ENCODE measurements at places on chromosomes 6 and 20. TPM values are rescaled to one million over a fixed set of nuclear protein-coding genes. Genes with fewer than 3 reads are reported as not detected.
A peak's percentile ranks its signal among the peaks of the same experiment; 100 is the strongest.

GRCh38 chr6:10578723-10579122 lies 57.6 kb downstream of the GCNT2 start:
- H3K4me1 ChIP-seq, result peaks cover 11% of the 10 kb centered on the region
- no peak for DNase-seq
- no peaks in the 10 kb centered on the region for H3K36me3 ChIP-seq
- H3K4me3 ChIP-seq, result no peak overlapping the region

GRCh38 chr6:109491207-109491938 lies 8.4 kb upstream of the ZBTB24 start:
- H3K27ac ChIP-seq, result peak overlapping the region; percentile 75
- H3K27me3 ChIP-seq, result peaks cover 5% of the 10 kb centered on the region
- peak; percentile 29 for DNase-seq

The SOX18 gene
- total RNA-seq, result 1.3 TPM

DNA sequence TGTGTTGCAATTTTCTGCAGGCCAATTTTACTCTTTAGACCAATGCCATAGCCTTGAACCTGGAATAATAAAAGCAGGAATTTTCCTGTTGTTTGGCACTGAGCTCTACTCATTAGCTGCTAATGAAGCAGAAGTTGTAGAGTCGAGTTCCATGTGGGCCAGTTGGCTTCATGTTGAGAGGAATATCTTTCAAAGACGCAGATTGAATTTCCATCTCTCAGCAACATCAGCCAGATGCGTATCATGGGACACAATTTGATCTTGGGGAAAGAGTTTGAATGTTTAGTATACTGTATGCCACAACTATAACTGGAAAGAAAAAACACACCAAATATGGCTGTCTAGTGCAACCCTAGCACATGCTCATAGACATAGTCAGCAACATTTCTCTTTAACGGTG lies 259.6 kb downstream of the BCKDHB start:
- H3K4me1 ChIP-seq, result no peaks in the 10 kb centered on the region
- no peak for DNase-seq
- H3K27ac ChIP-seq, result no peak overlapping the region

- H3K27me3 ChIP-seq, result peaks cover 2% of the 10 kb centered on the region
- no peak overlapping the region for H3K27ac ChIP-seq
- peaks cover 4% of the 10 kb centered on the region for H3K4me1 ChIP-seq
- no peak for DNase-seq
- no peaks in the 10 kb centered on the region for H3K36me3 ChIP-seq
Observed at GRCh38 chr6:126182650-126183311, 157.1 kb upstream of the CENPW start.

The PLCB1 gene
- 5.3 TPM for total RNA-seq

The THEMIS gene
- 11.3 TPM for total RNA-seq

DNA sequence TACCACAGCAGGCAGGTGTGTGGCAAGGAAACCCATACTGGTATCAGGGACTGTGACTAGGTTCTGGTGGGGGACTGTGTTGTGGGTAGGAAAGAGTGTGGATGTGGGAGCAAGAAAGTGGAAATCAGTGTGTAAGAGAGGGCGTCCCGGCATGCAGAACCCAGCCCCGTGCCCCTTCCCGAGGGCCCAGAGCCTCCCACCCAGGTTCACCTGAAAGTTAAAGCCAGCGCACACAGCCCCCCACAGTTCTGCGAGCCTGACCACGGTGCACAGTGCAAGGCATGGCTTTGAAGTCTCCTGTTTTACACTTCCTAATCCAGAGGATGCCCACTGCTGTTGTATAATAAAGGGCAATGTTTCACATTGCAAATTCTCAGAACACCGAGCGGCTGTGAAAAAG lies 22.7 kb downstream of the MAFB start:
- no peak overlapping the region for H3K4me3 ChIP-seq
- no peaks in the 10 kb centered on the region for H3K27me3 ChIP-seq
- H3K4me1 ChIP-seq, result no peaks in the 10 kb centered on the region
- no peak overlapping the region for H3K27ac ChIP-seq
- no peaks in the 10 kb centered on the region for H3K36me3 ChIP-seq
- no peak for DNase-seq

- H3K4me1 ChIP-seq, result no peaks in the 10 kb centered on the region
- H3K27me3 ChIP-seq, result no peaks in the 10 kb centered on the region
- H3K4me3 ChIP-seq, result no peak overlapping the region
- no peaks in the 10 kb centered on the region for H3K36me3 ChIP-seq
- no peak for DNase-seq
Observed at GRCh38 chr6:92893741-92894140, 525.6 kb downstream of the EPHA7 start.

DNA sequence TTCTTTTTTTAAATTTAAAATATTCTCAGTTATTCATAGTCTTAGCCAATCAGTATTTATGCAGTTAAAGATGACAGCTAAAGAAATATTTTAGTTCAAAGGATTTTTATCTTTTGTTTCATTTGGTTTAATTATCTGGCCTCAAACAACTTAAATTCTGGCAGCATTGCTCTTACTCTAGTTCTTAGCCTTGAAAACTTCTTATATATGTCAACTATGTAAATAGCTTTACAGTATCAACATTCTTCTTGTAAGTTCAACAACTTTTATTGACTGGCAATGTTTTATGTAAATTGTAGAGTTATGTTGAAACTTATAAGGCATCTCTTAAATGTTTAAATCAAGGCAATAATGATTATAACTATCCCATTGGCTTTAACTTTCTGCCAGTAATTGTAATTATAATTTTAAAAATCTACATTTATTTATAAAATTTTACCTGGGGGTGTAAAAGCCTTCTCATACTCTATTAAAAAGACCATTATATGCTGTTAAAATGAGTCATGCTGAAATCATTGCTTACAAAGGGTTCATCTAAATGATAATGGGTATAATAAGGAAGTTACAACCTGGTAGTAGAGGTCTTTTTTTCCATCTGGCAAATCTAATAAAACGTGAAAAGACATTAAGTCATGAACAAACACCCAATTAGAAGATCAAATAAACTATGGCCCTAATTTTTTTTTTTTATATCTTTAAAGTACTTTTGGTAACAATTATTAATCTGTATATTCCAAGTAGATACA lies 45.8 kb upstream of the FAM184A start:
- no peaks in the 10 kb centered on the region for H3K36me3 ChIP-seq
- no peak overlapping the region for H3K4me3 ChIP-seq
- H3K4me1 ChIP-seq, result peaks cover 3% of the 10 kb centered on the region
- H3K27ac ChIP-seq, result no peak overlapping the region
- peaks cover 5% of the 10 kb centered on the region for H3K27me3 ChIP-seq

DNA sequence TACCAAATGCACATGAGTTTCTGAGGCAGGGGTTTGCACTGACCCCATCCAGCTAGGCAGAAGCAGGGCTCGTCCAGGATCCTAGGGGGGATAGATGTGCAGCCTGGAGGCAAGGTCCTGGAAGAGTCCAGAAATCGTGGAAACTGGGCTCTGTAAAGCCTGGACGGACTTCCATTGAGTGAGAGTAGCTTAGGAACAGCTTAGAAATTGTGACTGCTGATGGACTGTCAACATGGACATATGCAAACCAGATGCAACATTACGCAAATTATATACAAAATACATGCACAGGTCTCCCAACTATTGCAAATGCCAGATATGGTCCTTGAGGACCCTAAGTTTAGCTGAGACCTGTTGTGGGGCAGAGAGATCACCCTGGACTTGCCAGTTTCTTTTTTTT lies 4.8 kb upstream of the EMILIN3 start:
- H3K27ac ChIP-seq, result no peak overlapping the region
- DNase-seq, result no peak
- H3K4me3 ChIP-seq, result no peak overlapping the region

GRCh38 chr20:15205028-15205427 lies 867.6 kb upstream of the FLRT3 start:
- no peaks in the 10 kb centered on the region for H3K36me3 ChIP-seq
- H3K4me1 ChIP-seq, result no peaks in the 10 kb centered on the region
- no peak overlapping the region for H3K27ac ChIP-seq

DNA sequence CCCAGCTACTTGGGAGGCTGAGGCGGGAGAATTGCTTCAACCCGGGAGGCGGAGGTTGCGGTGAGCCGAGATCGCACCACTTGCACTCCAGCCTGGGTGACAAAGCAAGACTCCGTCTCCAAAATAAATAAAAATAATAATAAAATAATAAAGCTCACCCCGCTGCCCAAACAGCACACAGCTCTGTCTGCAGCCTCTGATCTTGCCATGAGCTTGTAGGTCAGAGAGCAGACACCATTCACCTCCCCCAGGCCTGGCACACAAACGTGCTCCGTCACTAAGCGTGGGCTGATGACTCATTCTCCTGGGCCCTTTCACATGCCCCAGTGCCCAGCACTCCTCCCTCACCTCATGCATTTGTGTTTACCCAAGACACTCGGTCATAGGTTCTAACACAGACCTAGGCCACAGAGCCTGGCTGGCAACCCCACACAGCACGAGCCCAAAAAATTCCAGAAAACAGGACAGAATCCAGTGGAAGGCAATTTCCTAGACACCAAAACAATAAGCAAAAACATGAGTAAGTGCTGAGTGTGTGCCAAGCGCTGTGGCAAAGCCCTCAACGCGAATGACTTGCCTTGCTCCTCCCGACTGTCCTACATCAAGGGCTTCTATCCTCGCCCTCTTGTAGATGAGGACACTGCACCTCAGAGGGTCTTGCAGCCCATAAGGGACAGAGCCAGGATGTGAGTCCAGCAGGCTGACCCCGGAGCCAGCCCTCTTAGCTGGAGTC lies 18.0 kb downstream of the ATP9A start:
- H3K36me3 ChIP-seq, result peaks cover 2% of the 10 kb centered on the region
- no peak overlapping the region for H3K4me3 ChIP-seq
- no peak for DNase-seq
- H3K4me1 ChIP-seq, result peaks cover 6% of the 10 kb centered on the region
- H3K27ac ChIP-seq, result peak overlapping the region; percentile 2
- H3K27me3 ChIP-seq, result peaks cover 1% of the 10 kb centered on the region

The COL11A2 gene
- total RNA-seq, result 0.61 TPM

The TBX18 gene
- not detected for total RNA-seq

The RHAG gene
- total RNA-seq, result not detected

The RSPO3 gene
- total RNA-seq, result not detected

DNA sequence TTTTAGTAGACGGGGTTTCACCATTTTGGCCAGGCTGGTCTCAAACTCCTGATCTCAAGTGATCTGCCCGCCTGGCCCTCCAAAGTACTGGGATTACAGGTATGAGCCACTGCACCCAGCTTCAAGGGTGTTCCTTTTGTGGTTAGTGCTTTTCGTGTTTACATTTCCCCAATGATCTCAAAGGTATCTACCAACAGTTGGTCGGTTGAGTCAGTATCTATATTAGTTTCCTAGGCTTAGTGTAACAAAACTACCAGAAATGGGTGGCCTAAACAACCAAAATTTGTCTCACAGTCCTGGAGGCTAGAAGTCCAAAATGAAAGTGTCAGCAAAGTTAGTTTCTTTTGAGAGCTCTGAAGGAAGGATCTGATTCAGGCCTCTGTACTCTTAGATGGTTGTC lies 30.1 kb downstream of the CASP8AP2 start:
- no peak overlapping the region for H3K4me3 ChIP-seq
- DNase-seq, result peak; percentile 1
- peaks cover 31% of the 10 kb centered on the region for H3K4me1 ChIP-seq
- no peaks in the 10 kb centered on the region for H3K27me3 ChIP-seq

GRCh38 chr20:20414640-20415220 lies 46.8 kb downstream of the INSM1 start:
- no peaks in the 10 kb centered on the region for H3K27me3 ChIP-seq
- peak overlapping the region; percentile 4 for H3K27ac ChIP-seq
- H3K36me3 ChIP-seq, result no peaks in the 10 kb centered on the region
- H3K4me1 ChIP-seq, result peaks cover 32% of the 10 kb centered on the region
- no peak overlapping the region for H3K4me3 ChIP-seq

GRCh38 chr6:127076466-127076865 lies 42.0 kb upstream of the RSPO3 start:
- no peaks in the 10 kb centered on the region for H3K36me3 ChIP-seq
- no peak overlapping the region for H3K4me3 ChIP-seq
- H3K4me1 ChIP-seq, result no peaks in the 10 kb centered on the region
- H3K27ac ChIP-seq, result no peak overlapping the region

GRCh38 chr6:14180609-14181008 lies 63.0 kb downstream of the CD83 start:
- H3K4me1 ChIP-seq, result no peaks in the 10 kb centered on the region
- H3K4me3 ChIP-seq, result no peak overlapping the region
- no peak for DNase-seq
- H3K27ac ChIP-seq, result no peak overlapping the region
- peaks cover 7% of the 10 kb centered on the region for H3K27me3 ChIP-seq
- no peaks in the 10 kb centered on the region for H3K36me3 ChIP-seq

All from activated T-helper 1 cell treated with anti-CD3 and anti-CD28 coated beads, Interleukin-12 subunit alpha, Interleukin-12 subunit beta, Interleukin-2, Interleukin-4 antibody, amounts not matched to agents 30 ng/mL and 10 ng/mL and 1 ng/mL, durations not matched to agents 14 hours and 24 hours and 36 hours (primary cell).